ENCODE measurements at places on chromosomes 1 and 21.

DNA sequence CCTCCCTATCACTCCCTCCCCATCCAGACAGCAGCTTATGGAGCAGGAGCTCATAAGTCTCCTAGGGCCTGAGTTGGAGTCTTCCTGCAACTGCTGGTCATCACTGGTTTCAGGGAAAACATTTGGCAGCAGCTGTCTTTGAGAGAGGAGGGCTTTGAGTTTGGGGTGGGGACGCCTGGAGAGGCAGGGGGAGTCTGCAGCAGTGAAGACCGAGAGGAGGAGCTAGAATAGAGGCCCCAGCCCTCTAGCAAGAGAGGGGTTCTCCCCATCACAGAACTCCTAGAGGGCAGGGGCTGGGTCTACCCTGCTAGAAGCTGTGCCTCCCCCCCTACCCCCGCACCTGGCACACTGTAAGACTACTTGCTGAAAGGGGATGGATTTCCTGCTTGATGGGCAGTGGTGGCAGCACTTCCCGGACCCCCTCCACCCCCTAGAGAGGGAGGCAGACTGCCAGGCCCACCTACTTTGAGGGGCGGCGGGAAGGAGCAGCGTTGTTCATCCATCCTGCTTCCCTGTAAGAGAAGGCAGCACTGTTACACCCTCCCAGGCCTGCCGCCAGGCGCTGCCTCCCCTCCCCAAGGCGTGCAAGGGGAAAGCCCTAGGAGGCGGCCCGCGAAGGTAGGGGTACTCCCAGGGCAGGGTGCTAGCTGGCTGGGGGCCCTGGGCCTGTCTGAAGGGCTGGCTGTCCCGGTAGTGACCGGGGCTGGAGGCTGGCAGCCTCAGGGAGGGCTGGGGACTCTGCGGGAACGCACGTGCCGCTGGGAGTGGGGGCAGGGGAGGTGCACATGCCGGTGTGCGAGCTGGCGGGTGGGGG is 50.4 kb downstream of the RAP1GAP start:
- H3K4me1 ChIP-seq = no peaks in the 10 kb centered on the region
- no peak for DNase-seq

GRCh38 chr1:56411484-56412180 is 167.7 kb downstream of the PLPP3 start:
- no peak for DNase-seq
- H3K4me3 ChIP-seq = no peak overlapping the region
- no peak overlapping the region for H3K27ac ChIP-seq
- H3K4me1 ChIP-seq = no peaks in the 10 kb centered on the region
- no peaks in the 10 kb centered on the region for H3K36me3 ChIP-seq
- no peaks in the 10 kb centered on the region for H3K27me3 ChIP-seq

GRCh38 chr1:179146911-179147310 is 65.0 kb downstream of the TOR3A start:
- H3K4me3 ChIP-seq = no peak overlapping the region
- no peak for DNase-seq
- H3K36me3 ChIP-seq = peaks cover 4% of the 10 kb centered on the region
- no peaks in the 10 kb centered on the region for H3K27me3 ChIP-seq

DNA sequence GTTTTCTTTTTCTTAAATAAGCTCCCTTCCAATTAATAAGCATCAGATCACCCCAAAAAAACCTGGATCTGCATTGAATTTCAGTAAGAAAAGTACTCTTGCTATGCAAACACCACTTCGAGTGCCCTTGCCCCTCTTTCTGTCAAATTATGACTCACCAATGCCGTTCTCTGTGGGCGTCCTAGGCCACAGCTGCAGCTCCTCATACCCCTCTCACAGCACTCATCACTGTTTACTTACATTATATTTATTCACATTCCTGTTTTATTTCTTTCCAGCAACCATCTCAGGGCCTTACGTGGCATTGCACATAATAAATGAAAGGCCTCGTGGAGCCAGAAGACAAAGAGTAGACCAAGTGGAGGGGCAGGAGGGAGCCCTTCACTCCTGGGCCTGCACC is 99.1 kb upstream of the CTTNBP2NL start:
- H3K27ac ChIP-seq = no peak overlapping the region
- no peaks in the 10 kb centered on the region for H3K27me3 ChIP-seq
- DNase-seq = no peak
- no peaks in the 10 kb centered on the region for H3K4me1 ChIP-seq
- H3K36me3 ChIP-seq = no peaks in the 10 kb centered on the region
- H3K4me3 ChIP-seq = no peak overlapping the region

DNA sequence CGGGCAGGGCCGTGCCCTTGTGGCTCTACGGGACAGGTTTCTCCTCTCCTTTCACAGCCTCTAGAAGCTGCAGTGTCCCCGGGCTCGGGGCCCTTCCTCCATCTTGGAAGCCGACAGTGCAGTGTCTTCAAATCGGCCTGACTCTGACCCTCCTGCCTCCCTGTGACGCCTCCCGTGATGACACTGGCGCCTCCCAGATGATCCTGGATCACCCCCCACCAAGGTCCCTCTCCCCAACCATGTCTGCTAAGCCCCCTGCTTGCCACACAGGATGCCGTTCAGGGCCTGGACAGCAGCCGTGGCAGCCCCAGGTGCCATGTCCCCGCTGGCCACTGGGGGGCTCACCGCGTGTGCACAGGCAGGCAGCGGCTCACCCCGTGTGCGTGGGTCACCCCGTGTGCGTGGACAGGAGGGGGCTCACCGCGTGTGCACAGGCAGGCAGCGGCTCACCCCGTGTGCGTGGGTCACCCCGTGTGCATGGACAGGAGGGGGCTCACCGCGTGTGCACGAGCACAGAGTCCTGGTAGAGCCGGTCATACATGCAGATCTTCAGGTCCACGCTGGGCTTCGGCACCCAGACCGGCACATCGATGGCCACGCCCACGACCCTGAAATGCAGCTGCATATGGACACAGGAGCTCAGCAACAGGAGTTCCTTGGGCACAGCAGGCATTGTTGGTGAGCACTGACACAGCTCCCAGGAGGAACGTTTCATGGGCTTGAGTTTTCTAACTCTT is 24.9 kb upstream of the TMEM52 start:
- H3K4me1 ChIP-seq = peaks cover 2% of the 10 kb centered on the region
- H3K4me3 ChIP-seq = no peak overlapping the region
- no peak overlapping the region for H3K27ac ChIP-seq
- DNase-seq = peak; percentile 68

DNA sequence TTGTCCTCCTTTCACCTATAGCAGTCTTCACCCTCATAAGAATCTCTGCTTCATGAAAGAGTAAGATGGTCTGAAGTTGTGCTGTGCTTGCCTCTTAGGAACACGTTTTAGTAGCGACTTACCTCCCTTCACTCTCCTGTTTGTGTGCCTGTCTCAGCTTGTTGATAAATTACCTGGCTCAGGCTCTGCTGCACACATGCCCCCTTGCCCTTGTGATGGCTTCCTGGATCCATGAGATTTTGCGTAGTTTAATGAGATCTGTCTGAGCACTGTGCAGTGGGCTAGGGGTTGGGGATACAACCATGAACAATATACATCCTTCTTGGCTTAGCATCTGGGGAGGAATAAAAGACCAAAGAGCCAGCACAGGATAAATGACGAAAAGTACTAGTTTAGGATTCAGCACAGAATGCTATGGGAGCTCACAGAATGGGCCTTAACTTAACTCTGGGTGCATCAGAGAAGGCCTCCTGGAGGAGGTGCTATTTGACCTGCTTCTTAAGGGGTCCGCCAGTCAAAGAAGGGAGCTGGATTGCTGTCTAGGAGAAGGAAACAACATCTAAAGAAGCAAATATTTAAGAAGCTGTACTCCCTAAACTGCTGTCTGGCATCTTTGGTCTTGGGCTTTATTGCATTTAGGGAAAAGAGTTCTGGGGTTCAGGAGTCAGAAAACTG is 175.7 kb upstream of the PLXNA2 start:
- no peak overlapping the region for H3K4me3 ChIP-seq
- no peaks in the 10 kb centered on the region for H3K36me3 ChIP-seq
- H3K27ac ChIP-seq = no peak overlapping the region
- DNase-seq = no peak
- no peaks in the 10 kb centered on the region for H3K27me3 ChIP-seq
- no peaks in the 10 kb centered on the region for H3K4me1 ChIP-seq

- H3K27me3 ChIP-seq = no peaks in the 10 kb centered on the region
- H3K4me3 ChIP-seq = no peak overlapping the region
- H3K4me1 ChIP-seq = no peaks in the 10 kb centered on the region
- no peak for DNase-seq
- H3K36me3 ChIP-seq = no peaks in the 10 kb centered on the region
Observed at GRCh38 chr1:70717656-70718055, 306.6 kb downstream of the CTH start.

DNA sequence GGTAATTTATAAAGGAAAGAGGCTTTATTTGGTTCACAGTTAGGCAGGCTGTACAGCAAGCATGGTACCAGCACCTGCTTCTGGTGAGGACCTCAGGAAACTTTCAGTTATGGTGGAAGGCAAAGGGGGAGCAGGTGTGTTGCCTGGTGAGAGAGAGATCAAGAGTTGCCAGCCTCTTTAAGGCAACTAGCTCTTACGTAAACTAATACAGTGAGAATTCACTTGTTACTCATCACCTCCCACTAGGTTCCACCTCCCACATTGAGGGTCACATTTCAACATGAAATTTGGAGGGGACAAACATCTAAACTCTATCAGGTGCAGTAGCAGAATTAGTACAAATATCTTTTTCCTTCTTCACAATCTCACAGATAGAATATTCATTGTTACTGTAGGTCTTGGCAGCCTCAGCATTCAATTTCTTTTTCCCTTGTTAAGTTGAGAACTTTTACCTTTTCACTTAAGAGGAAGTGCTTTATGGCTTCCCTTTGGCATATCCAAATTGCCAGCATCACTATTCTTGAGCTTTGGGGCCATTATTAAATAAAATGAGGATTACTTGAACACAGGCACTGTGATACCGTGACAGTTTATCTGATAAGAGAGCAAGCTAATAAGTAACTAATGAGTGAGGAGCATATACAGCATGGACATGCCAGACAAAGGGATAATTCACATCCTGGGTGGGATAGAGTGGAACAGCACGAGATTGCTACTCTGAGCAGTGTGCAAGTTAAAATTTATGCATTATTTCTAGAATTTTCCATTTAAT is 48.4 kb downstream of the MAGI3 start:
- no peaks in the 10 kb centered on the region for H3K36me3 ChIP-seq
- no peak overlapping the region for H3K27ac ChIP-seq
- H3K4me1 ChIP-seq = no peaks in the 10 kb centered on the region
- DNase-seq = no peak
- H3K4me3 ChIP-seq = no peak overlapping the region
- peaks cover 3% of the 10 kb centered on the region for H3K27me3 ChIP-seq

- no peak overlapping the region for H3K27ac ChIP-seq
- DNase-seq = no peak
- no peak overlapping the region for H3K4me3 ChIP-seq
- no peaks in the 10 kb centered on the region for H3K27me3 ChIP-seq
- H3K4me1 ChIP-seq = no peaks in the 10 kb centered on the region
Observed at GRCh38 chr1:51222136-51222787, 13.8 kb upstream of the RNF11 start.

DNA sequence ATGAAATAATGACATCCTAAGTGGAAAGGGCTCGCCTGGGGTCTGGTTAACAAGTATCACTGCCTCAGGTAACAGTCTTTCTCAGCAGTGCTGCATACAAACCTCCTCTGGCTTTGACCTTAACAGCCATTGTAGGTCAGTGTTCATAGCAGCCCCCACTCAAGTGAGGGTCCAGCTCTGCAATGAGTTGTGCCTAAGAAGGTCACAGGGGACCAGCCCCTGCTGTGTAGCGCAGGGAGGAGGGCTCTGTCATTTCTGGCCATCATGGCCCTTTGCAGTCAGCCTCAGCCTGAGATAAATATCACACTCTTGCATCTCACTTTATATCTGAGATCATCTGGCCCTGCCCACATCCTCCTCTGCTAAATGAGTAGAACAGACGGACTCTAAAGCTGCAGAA is 18.1 kb upstream of the MYSM1 start:
- no peak overlapping the region for H3K4me3 ChIP-seq
- H3K4me1 ChIP-seq = no peaks in the 10 kb centered on the region
- DNase-seq = no peak
- no peaks in the 10 kb centered on the region for H3K36me3 ChIP-seq
- H3K27me3 ChIP-seq = no peaks in the 10 kb centered on the region

- DNase-seq = no peak
- H3K27me3 ChIP-seq = no peaks in the 10 kb centered on the region
- no peaks in the 10 kb centered on the region for H3K36me3 ChIP-seq
- H3K4me3 ChIP-seq = no peak overlapping the region
- H3K27ac ChIP-seq = no peak overlapping the region
- no peaks in the 10 kb centered on the region for H3K4me1 ChIP-seq
Observed at GRCh38 chr1:66176832-66177231, 357.1 kb upstream of the SGIP1 start.

DNA sequence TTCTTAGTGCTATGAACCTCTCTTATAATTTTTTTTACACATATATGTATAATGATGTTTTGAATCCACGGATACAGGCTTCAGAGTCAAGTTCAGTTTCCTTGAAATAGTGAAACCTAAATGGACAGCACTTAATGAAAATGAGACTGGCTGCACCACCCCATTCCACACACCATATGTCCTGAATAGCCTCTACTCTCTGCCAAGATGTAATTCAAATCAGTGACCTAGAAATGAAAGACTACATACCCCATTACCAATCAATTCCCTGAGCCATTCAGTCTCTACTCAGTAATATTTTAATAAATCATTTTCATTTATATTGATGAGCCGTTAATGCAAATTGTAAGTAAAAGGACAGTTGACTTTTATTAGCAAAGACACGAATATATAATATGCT is 614.9 kb upstream of the TMPRSS15 start:
- no peak overlapping the region for H3K27ac ChIP-seq
- H3K27me3 ChIP-seq = no peaks in the 10 kb centered on the region
- DNase-seq = no peak
- H3K4me3 ChIP-seq = no peak overlapping the region
- no peaks in the 10 kb centered on the region for H3K36me3 ChIP-seq
- H3K4me1 ChIP-seq = no peaks in the 10 kb centered on the region

DNA sequence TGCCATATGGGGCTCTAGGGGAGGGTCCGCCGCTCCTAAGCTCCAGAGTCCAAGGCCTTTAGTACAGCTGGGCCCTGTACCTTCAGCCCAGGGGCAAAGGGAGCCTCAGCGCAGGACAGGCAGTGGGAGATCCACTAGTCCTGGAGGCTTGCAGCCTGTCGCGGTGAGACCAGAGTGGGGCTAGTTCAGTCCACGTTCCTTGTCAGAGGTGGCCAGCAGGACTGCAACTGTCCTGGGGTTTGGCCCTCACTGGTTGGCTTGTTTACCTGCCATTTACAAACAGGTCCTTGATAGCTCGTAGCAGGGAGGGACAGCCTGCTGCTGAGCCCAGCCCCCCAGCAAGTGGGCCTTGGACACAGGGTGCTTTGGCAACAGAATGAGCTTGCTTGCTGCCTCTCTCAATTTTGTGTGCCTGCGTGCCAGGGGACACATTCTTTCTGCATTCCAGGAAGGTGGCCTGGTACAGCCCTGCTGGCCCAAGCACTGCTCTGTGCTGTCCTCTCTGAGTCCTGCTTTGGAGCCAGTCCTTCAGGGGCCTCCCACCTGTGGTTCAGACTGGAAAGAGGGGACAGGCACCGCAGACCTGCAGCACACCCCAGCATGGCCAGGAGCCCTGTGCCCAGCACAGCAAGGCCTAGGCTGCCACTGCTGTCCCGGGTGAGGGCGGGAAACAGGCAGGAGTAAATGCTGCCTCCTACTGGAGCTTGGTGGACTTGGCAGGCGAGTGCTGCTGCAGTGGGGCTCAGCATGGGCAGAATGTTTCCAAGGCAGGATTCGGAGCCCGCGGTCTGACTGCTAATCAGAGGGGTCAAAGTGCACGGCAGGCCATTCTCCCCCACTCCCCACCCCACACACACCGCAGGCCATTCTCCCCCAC is 15.2 kb downstream of the H6PD start:
- H3K36me3 ChIP-seq = peaks cover 6% of the 10 kb centered on the region
- H3K4me1 ChIP-seq = peaks cover 2% of the 10 kb centered on the region
- no peaks in the 10 kb centered on the region for H3K27me3 ChIP-seq
- DNase-seq = peak; percentile 23
- H3K27ac ChIP-seq = no peak overlapping the region
